ENCODE measurements at places on chromosomes 11 and 22.

DNA sequence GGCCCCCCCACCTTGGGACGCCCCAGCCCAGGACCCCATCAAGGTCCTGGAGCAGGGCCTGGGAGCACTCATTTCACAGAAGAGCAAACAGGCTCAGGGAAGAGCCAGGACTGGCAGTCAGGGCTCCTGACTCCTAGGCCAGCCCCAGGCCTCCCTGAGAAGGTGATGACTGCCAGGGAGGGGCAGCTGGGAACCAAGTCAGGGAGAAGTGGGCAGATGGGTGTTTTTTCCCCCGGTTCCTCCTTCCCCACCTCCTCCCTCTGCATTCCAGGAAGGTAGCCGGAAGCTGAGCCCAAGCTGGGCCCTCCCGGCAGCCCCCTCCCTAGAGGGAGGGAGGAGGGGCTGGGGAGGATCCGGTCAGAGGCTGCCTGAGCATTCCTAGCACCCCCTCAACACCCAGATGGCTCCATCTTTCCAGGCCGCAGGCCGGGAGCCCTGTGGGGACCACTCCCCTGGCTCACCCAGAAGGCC, 19.6 kb downstream of the MYRF start:
- no peak for DNase-seq

DNA sequence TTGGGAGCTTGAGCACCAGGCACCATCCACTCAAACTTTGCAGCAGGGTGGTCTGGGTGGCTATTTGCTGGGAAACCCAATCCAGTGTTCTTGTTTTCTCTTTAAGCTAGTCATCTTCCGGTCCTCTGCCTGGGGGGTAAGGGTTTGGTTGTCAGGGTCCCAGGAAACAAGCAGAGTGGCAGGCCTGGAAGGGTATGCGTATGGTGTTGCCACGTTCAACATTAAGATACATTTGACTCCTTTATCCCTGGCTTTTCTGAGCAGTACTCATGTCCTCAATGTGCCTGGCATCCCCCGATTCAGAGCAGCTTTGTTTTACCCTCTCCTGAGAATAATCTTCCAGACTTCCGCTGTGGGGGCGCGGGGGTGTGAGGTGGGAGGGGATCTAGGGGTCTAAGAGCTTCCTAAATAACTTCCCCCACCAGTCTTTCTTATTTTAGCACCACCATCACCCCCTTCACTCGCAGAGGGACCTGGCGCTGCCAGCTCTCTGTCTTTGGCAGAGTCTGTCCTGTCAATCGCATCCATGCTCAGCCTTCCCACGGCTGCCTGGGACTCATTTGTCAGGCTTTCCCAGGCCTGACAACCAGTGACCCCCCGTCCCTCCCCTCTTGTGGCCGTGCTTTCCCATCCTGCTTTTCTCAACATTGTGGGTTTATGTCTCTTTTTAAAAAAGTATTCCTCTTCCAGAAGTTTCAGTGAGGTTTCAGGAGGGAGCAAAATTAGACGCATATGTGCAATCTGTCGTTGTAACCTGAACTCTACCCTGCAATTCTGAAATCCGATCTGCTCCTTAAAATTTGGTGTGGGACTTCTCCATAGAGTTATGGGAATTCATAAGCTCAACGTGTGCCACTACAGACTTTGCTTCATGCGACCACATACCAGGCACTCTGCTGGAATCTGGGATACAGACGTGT, 27.0 kb upstream of the RBFOX2 start:
- DNase-seq: no peak

- no peak for DNase-seq
These were observed 124.4 kb upstream of the ZC3H12C start for GRCh38 chr11:109968781-109969180.

GRCh38 chr11:33437529-33437928, 180.3 kb downstream of the HIPK3 start:
- no peak for DNase-seq

DNA sequence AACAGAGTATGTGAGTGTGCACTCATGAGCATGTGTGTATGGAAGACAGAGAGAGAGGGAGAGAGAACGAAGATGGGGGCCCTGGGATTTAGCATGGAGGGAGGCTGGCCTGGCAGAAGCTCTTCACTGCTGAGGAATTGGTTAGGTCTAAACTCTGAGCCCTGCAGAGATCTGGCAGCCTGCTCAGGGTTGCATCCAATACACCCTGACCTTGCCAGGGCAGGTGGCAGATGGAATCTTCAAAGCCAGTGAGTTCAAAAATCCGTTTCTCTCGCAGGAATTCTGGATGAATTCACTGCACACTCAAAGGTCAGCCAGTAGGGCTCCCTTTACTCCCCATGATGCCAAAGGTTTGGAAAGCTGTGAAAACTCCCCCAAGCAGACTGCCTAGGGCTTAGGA, 61.4 kb upstream of the OLFML1 start:
- no peak for DNase-seq

All from foreskin keratinocyte (primary cell).